ENCODE measurements at places on chromosomes 1 and 21.
A peak's percentile ranks its signal among the peaks of the same experiment; 100 is the strongest.

DNA sequence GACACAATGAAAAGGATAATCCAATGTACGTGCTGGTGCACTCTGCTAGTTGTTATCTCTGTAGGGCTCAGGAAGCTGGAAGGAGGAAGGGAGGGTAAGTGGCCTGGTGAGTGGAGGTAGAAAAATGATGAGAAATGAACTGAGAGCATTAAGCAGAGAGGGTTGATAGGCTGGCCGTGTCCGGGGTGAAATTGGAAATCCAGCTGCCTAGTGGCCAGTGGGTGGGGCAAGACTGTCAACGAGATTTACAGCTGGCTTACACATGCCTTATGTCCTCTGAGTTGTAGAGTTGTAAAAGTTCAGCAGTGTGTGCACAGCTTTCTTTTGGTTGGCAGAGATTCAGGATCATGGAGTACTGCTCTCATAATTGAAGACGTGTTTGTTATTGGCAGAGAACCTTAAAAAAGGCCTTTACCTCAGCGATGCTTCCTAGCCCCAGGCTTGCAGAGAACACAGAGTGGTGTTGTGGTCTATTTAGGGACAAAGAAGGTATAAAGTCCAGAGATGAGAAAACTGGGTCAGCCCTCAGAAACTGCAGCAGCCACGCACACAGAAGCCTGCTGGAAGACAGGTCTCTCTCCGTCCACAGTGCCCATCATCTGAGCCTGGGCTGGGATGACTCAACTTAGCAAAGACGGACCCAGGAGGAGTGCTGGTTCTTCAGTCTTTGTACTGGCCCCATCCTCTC, 132.4 kb downstream of the EDEM3 start:
- peak; percentile 99 for DNase-seq

GRCh38 chr1:236417336-236417735, 23.2 kb downstream of the EDARADD start:
- DNase-seq: no peak

DNA sequence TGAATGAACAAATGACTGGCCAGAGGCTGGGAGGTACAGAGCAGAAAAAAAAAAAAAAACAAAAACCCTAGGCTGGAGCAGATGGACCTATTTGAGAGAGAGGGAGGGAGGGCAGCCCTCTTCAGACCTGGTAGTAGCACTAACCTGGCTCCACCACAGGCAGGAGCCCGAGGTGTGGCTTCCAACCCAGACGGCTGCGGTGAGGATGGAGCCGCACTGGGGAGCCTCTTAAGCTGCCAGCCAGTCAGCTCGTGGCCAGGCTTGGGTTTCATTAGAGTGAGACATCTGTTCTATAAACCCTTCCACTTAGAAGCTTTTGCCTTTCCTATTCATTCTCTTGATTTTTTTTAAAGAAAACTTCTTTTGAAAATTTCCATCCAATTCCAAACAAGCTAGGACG, 16.8 kb downstream of the LGR6 start:
- no peak for DNase-seq

DNA sequence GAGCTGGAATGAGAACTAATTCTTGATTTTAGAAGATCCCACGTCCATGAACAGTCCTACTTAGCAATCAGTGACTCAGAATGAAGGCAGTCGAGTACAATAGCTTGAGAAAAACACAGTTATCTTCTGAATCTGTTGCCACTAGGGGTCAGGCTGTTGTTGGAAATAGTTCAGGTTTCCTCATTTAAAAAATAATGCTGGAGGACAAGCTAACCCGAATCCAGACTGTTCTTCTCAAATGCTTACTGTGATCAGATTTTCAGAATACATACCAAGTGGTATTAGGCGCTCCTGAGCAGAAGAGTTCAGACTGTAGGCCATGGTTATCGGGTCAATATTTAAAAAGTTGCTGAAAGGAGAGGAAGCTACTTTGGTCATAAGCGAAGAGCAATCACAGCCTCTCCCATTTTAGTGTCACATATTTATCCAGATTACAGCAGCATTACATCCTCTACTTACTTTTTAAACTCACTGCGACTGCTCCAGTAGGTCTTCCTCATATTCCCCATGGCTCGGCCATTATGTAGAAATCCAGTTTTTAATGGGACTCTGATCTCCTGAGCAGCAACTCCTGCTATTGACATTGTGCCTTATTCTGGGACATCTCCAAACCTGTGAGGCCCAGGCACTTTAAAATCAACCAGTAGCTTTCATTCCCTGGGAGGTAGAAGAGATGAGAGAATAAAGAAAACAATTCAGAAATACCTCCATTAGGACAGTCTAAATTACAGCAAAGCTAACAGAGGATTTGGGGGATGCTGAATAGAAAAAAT, 10.9 kb downstream of the ERRFI1 start:
- DNase-seq: peak; percentile 91

DNA sequence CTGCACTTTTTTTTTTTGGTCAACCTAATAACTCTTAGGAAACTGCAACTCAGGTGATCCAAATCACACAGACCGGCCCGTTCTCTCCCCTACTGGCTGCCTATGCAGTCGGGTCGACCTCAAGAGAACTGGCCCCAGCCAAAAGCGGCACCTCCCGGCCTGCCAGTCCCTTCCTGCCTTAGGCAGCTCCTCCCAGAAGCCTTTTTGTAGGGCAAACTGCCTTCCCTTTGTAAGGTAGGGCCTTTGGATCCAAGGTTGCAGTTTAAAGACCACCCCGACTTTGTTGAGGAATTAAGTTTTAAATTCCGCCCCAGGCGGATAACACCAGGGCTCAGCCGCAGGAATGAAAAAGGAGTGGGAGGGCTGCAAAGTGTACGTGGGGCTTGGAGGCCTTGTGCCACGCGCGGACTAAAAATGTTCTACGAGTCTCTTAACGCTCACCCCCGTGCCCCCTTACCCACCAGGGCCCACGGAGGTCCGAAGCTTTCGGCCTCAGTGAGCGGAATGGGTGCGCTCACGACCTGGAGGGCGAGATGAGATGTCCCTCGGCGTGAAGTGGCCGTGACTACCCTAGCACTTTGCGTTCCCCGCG, 642 bp upstream of the ST3GAL3 start:
- peak; percentile 31 for DNase-seq

DNA sequence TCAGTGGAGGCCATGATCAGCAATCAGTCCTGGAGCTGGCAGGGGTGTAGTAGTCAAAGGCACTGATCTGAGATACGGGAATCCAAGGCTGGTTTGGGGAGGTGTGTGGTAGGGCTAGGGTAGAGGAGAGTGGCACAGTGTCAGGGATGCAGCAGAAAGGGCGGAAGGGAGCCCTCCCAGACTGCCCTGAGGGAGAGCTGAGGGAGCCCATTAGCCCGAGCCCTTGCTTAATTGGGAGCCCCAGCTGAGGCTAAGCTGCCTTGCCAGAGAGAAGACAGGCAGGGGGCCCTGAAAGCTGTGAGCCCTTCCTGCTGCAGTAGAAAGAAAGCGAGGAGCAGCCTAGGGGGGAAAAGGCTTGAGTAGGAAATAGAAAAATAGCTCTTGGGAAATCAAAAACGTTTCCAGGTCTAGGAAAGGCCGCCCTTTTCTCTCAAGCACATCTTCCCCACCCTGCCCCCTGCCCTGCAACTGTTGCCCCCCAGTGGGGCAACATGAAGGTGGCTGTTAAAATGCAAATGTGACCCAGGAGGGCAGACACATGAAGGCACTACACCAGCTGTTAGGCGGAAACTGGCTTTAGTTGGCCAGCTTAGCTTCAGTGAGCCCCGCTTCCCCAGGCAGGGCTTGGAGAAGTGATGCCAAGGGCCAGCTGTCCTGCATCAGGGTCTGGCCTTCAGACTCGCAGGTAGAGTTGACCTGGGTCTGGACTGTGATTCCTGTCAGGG, 106.2 kb downstream of the UCK2 start:
- DNase-seq: no peak

DNA sequence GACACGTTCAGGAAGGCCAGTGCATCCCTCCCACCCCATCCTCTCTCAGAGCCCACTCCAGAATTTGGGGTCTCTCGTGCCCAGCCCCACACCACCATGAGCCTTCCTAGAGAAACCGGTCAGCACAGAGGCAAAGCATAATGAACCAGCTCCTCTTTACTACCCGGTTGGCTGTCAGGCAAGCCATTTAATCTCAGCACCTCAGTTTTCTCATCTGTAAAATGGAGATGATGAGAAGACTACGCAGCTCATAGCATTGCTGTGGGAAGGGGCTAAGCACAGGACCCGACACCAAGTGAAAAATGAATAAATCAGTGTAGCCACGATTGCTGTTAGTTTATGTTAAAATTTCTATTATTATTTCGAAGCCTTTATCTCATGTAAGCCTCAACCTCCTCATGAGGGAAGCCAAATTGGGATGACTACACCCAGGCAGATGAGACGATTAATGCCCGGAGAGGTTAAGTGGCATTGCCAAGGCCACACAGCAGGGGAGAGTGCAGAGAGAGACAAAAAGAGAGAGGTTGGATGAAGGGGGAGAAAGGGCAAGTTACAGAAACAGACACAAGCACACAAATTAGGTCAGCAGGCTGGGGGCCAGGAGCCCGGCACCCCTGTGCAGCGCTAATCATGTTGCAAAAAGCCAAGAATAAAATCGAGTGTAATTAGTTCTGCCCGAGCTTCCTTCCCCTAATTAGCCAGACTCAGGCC, 25.7 kb downstream of the SDC3 start:
- no peak for DNase-seq

DNA sequence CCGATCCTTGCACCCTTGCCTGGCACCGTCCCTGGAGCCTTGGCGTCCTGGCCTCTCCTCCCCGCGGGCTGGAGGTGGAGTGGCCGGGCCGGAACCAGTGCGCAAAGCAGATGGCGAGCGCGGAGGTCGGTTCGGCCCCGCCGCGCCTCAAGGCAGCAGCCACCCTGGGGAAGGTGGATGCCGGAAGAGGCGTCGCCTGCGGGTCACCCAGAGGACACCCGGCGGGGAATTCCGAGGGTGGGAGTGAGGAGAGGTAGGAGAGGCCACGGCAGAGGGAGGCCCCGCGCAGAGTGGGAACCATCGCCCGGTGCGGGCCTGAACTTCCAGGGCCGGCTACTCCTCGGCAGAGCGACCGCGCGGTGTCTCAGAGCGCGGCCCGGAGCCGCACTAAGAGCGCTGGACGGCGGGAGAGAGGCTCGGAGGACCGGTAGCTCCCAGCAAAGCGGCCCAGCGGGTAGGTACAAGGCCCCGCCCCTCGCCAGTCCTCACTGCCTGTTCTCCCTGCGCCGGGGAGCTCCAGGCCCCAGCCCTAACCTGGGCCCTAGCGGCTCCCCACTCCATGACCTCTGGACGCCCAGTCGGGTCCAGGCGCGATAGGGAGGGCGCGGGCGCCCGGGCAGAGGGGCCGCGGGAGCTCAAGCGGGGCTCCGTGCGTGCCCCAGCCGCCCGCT, at the start of gene RNF207:
Gene RNF207, plus strand, starts transcription at position 271 of the 671 bp plus-strand sequence. CDS start 417 bp downstream, outside the sequence.
- DNase-seq: peak; percentile 41

- no peak for DNase-seq
Observed at GRCh38 chr1:46679789-46680573, 8.3 kb downstream of the TEX38 start.

DNA sequence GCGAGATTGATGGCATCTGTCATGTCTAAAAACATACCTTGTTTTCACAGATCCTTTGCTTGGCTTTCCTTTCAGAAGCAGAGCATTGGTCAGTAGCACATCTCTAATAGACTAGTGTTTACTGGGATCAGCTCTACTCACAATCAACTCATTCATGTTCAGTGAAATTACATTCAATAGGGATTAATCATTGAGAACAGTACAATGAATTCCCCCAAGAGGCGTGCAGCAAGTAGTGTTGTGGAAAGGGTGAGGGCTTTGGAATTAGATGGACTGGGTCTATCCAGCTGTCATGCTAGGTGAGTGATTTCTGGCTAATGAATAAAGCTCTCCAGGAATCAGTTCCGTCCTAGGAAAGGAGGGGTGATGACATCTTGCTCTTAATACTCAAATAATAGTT, 155.2 kb upstream of the COA6 start:
- no peak for DNase-seq

- peak; percentile 47 for DNase-seq
Observed at GRCh38 chr1:54973205-54973921, 7.1 kb upstream of the TMEM61 start.

- no peak for DNase-seq
Observed at GRCh38 chr1:116256286-116256649, 116.8 kb upstream of the ATP1A1 start.

GRCh38 chr1:79264975-79265818, 258.7 kb upstream of the ADGRL4 start:
- DNase-seq: no peak

DNA sequence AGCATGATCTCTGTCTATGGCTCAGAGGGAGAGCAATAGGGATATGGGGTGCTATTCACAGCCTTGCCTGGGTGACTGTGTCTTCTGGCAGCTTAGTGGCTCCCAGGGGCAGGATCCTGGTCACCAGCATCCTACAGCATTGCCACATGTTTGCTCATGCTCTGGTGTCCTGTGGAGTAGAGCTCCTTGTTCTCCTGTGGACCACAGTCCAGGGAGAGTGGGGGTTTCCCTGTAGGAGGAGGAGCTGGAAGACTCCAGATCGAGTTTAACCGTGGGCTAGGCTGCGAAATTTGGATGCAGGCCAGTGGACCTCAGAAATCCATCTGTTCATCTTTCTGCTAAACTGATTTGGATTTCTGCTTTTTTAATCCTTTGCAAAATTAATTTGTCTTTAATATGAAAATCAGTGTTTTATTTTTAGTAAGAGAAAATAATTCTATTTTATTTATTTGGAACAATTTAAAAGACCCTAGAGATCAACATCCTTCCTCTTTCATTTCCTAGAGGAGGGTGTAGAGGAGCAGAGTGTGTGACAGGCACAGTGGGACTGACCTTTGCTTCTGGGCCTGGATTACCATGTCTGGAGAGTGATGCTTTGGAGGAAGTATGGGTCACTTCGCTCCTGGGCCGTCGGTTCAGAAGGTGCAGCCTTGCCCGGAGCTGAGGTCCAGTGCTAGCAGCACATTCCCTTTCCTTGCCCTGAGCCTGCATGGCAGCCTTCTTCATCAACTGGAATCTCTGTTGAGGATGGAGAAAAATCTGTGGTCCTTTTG, 17.4 kb downstream of the ADARB1 start:
- no peak for DNase-seq

DNA sequence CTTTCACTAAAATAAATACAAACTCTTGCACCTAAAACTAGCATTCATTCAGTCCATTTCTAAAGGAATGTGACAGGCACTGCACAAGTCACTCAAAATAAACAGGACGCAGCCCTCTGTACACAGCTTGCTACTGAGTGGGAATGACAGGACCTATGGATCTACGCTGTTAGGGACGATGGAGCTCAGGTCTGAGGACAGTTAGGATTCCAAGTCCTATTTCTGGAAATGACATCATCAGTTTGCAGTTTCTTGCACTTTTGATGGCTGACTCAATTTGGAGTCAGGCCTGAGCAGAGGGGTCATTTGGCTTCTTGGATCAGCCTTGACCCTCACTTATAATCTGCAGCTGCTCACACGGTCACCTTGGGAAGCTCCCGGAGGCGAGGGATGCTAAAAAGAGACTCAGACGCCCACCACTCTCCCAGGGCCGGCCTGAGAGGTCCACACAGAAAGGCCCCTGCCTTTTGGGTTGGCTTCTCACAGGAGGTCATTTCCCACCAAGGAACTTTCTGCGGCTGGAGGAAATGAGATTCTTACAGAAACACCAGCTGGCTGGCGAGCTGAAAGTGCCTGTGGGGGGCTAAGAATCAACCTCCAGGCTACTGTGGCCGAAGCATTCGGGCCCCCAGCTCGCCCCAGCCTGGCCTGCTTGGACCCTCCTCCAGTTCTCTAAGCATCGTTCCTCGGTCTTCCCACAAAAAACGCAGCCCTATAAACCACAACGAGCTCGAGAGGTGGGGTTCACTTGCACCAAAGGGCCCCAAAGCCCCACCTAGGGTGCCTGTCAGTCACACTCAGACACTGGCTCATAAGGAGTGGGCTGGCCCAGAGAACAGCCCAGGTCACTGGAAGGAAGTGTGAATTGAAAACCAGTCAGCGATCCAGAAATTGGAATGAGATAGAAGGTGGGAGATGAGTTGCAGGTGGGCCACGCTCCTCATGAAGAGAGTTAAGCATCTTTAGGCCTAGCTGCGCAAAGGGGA, 8.9 kb upstream of the PDE9A start:
- DNase-seq: peak; percentile 87
